Cardiac fibroblast (primary cell): ENCODE measurements at places on chromosomes 4 and X.

DNA sequence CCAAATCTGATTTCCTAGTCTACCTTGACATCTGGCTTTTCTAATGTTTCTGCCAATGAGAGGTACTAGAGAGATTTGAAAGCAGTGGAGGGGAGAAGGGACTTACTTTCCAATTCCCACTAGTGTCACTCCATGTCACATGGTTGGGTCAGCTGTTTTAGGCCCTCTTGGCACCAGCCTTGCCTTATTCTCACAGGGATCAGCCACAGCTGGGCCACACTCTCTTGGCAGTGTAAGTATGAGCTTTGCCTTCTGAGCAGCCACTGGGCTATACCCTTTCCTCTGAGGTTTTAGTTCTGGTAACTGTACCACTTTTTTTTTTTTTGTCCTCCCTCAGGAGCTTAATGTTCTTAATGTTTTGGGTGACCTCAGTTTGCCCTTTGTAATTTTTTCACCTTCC lies 10.2 kb upstream of the ADH1C start:
- no peak for DNase-seq

GRCh38 chr4:93327346-93327745 lies 501.2 kb upstream of the ATOH1 start:
- no peak for DNase-seq

DNA sequence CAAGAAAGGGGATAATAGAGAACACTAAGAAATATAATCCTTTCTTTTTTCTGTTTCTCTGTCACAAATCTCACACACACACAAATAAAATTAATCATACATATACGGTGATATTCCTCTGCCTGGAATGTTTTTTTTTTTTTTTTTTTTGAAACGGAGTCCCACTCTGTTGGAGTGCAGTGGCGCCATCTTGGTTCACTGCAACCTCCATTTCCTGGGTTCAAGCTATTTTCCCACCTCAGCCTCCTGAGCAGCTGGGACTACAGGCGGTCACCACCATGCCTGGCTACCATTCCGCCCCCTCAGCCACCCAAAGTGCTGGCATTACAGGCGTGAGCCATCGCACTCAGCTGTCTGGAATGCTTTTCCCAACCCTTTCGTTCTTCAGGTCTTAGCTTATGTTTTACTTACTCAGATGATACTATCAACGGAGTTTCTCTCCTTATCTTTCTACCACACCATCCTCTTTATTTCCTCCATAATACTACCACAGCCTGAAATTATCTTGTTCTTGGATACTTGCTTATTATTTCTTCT lies 69.3 kb downstream of the ANKRD17 start:
- peak; percentile 51 for DNase-seq

DNA sequence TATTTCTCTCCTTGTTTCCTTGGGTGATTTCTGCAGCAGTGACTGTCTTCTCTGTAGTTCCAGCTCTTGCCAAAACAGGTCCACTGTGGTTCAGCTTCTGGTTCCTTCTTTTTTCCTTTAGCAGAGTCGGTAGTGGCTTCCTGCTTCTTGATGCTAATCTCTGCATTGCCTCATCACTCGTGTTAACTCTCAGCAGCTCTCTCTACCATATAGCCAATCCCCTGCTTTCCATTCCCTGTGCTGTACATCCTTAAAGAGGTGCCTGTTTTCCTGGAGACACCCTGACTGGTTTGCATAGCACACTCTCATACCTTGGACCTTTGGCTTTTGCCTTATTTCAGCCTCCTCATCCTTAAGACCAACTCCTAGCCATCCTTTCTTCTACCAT lies 191.2 kb upstream of the LNX1 start:
- peak; percentile 35 for DNase-seq

GRCh38 chr4:171793723-171794122 lies 19.5 kb upstream of the GALNTL6 start:
- DNase-seq = no peak

GRCh38 chr4:183287309-183287659 lies 32.8 kb downstream of the CLDN22 start:
- DNase-seq = no peak

GRCh38 chr4:24889991-24890390 lies 22.9 kb downstream of the CCDC149 start:
- DNase-seq = no peak

DNA sequence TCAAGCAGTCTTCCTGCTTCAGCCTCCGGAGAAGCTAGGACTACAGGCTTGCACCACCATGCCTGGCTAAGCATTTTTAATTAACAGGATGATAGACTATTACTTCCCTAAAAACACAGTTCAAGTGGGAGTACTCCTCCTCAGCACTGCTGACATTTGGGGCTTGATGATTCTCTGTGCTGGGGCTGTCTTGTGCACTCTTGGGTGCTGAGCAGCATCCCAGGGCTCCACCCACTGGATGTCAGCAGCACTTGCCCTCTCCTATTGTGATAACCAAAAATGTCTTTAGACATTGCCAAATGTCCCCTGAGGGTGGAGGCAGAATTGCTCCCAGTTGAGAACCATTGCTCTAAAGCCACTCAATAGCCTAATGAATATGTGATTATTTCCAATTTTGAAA lies 60.4 kb downstream of the CLCN4 start:
- no peak for DNase-seq

DNA sequence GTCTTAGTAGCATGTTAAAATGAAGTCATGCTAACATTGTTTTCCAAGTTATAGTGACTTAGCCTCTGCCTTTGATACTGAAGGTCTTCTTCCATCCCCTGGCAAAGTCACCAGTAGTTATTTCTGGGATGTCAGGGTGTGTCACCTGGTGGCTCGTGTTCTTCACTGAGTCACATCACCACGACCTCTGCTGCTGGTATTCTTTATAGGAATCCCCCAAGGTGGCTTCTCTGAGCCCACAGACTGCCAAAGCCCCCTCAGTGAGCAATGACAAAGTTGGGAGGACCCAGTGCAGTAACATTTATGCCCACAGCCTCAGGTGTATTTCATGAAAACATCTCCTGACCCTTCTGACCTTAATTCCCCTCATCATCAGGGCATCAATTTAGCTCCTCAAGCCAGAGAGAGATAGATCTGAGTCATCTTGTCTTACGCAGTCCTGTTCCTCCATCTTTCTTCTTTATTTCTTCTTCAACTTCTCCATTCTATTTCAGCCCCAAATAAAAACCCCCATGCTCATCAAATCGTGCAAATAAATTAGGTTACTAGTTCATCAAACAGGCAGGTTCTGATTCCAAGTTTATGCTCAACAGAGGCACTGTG lies 29.3 kb upstream of the GPRIN3 start:
- no peak for DNase-seq

DNA sequence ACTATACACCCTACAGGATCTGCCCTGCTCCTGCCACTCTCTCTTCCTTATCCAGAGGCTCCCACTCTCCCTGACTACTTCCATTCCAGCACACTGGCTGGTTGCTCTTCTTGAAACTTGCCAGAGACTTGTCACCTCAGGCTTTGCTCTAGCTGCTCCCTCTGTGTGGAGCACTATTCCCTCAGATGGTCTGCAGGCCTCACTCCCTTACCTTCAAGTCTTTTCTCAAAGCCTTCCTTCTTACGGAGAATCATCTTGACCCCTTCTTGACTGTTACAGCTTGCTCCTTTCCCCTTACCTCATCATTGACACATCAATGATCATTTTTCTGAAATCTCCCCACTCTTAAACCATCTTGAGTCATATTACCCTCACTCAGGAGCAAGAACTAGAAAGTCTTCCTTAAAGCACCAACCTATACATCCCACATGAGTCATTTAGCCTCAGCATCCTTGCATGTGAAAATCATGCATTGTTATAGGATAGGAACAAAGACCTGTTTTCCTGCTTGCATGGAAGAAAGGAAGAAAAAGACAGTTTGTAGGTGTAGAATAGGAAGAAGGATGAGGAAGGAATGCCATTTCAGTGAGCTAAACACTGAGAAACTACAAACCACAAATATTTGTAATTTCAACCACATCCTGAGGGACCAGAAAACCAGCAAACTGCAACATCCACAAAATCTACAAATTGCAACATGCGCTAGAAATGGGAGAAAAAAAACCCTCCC lies 55.7 kb downstream of the ANTXR2 start:
- DNase-seq = peak; percentile 93

DNA sequence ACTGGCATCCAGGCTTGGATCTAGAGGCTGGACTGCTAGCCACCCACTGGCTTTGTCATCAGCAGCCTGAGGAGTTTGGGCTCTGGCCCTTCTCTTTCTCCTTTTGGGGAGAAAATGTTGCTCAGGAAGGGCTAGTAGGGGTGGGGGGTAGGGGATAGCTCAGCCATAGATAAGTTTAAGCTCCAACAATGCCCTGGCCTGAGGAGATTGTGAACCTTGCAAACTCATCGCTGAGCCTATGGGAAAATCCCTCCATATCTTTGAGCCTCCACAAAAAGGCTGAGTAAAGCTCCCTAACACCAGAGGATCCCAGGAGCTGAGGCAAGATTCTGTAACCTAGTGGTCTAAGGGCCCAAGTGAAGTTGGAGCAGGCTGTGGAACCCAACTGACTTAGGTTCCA lies 8.8 kb downstream of the OTUD5 start:
- DNase-seq = no peak

GRCh38 chr4:158193171-158193749 lies 17.0 kb upstream of the TMEM144 start:
- peak; percentile 46 for DNase-seq

DNA sequence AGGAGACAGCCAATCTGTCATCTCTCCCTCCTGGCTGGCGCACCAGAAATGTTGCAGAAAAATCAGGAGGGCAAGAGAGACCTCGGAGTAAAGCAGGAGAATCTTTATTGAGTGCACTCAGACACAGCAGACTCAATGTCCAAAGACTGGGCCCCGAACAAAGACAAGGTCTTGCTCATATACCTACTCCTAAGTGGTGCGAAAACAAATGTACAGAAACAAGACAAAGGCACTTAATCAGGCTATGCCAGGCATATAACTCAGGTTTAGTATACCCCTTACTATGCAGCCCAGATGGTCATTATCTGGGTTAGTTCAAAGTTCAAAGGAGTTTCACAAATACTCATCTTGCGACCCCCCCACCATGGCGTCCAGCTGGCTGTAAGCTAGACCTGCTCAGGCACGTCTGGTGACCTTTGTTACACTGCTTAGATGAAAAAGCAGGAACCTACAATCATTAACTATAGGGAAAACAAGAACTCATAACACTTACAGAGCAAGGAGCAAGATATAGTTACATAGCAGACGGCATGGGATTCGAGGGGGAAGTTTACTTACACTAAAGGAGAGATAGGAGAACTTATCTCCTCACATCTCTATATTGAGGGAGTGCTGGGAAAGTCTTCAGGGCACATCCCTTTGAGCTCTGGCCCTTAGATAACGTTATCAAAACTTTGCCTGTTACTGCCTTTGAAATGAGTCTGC lies 27.5 kb downstream of the SULT1E1 start:
- DNase-seq = no peak

DNA sequence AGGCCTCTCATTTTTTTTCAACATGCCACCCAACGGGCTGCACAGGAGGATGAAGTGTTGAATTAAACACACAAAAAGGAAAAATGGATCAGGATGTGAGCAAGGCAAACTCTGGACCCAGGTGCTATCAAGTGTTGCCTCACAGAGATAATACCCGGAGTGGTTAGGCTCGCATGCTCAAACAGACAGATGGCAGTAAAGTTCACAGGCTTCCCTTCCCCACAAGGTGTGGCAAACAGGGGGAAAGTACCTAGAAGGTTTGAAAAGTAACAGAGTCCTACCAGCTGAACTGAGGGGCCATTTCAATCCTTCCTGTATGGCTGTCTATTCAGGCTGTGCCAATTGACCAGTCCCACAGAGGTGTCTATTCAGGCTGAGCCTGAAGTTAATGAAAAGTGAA lies 123.9 kb upstream of the GC start:
- DNase-seq = no peak

DNA sequence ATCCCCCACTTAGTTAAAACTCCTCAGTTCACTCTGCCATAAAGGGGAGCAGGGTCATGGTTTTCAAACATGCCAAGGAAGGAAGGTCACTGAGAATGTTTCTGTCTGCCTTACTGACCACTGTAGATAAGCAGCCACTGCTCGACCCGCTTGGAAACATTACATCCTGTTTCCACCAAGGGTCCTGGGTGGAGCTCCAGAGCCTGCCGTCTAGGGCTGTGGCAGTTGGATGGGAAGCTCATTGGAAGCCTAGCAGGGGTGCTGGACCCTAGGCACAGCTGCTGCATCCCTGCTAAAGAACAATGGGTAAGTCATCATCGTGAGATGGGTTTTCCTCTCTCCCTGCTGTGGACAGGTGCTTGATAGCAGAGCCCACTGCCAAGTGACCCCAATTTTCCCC lies 76.0 kb upstream of the SRD5A3 start:
- DNase-seq = no peak

DNA sequence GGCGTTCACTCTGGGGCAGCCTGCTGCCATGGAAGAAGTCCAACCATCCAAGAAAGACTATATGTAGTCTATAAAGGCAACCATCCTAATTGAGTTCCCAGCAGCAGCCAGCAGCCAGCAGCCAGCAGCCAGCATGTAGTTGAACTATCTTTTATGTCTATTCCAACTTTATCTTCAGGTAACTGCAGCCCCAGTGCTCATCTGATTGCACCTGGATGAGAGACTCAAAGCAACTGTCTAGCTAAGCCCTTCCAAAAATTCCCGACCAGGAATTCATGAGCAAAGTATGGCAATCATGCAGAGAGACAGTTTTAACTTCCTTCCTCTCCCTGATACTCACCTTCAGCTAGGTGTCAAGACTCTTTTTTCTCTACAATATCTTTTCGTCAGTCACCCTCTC lies 216.8 kb downstream of the ANTXR2 start:
- DNase-seq = no peak

DNA sequence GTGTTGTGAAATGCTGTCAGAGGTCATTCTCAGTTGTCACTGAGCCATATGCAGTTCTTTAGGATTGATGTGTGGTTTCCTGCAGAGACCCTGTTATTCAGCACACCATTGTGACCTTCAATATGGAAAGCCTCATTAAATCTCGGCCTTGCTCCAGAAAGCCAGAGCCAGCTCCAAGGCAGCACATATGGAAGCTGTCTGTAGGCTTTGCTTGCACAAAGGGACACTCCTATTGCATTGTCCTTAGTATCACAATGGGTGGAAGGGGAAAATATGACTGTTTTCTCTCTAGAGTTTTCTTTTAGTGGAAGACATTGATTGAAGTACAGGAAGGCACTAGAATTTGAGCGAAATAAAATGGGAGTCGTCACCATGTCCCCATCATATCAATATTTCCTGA lies 179.0 kb downstream of the CEP135 start:
- DNase-seq = peak; percentile 52

DNA sequence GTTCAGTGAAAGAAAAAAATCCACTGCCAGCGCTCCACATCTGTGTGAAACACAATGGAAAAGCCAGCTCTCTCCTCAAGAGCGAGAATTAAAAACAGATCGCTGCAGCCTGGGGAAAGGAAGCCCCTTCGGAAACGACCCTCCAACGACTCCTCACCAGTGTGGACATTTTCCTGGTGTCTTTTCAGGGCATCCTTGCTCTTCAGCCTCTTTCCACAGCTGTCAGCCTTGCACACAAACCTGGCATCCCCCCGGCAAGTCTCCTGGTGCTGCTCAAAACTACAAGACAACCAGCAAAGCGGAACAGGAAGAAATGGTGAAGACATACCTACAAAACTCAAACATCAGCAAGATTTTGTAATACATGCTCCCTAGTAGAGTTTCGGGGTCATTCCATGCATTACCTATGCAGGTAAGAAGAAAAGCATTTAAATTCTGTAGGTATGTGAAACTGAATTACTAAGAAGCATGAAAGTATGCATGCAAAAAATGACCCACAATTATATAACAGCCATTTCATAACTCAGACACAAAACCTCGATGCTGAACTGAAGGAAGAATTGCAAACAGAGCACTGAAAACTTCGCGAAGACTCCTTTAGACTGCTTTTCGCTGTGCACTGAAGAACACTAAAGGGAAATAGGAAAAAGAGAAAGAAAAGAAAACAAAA lies 106.1 kb downstream of the PRDM5 start:
- DNase-seq = no peak
